ENCODE measurements at places on chromosomes 6 and 20.

- no peak for DNase-seq
Observed at GRCh38 chr6:139605350-139605749, 230.9 kb upstream of the CITED2 start.

DNA sequence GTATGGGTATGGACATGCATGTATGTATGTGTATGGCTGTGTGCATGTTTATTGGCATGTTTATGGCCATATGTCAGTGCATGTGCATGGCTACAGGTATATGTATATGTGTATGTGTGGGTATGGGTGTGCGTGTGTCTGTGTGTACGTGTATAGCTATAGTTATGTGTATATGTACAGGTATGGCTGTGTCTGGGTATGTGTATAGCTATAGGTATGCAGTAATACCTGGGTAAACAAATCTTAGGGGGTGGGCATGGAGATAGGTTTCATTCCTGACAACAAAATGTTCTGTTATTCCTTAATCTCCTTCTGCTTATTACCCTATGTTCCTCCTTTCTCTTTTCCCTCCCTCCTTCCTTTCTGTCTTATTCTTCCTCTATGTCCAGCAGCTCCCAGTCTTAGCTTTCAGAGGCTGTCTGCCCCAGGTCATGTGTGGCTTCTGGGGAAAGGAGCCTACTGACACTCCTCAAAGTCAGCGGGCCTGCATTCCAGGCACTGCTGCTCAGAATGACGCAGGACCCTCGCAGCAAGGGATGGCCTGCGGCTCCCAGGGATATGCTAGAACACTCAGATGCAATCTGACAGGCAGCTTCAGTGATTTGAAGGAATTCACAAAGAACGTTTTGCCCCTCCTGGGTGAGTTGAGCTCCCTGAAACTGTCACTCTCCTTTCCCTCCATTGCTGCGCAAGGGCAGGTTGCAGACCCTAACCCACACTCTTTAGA, 139.3 kb upstream of the PHACTR1 start:
- no peak for DNase-seq

- DNase-seq: no peak
Observed at GRCh38 chr6:113397236-113397635, 459.9 kb upstream of the MARCKS start.

DNA sequence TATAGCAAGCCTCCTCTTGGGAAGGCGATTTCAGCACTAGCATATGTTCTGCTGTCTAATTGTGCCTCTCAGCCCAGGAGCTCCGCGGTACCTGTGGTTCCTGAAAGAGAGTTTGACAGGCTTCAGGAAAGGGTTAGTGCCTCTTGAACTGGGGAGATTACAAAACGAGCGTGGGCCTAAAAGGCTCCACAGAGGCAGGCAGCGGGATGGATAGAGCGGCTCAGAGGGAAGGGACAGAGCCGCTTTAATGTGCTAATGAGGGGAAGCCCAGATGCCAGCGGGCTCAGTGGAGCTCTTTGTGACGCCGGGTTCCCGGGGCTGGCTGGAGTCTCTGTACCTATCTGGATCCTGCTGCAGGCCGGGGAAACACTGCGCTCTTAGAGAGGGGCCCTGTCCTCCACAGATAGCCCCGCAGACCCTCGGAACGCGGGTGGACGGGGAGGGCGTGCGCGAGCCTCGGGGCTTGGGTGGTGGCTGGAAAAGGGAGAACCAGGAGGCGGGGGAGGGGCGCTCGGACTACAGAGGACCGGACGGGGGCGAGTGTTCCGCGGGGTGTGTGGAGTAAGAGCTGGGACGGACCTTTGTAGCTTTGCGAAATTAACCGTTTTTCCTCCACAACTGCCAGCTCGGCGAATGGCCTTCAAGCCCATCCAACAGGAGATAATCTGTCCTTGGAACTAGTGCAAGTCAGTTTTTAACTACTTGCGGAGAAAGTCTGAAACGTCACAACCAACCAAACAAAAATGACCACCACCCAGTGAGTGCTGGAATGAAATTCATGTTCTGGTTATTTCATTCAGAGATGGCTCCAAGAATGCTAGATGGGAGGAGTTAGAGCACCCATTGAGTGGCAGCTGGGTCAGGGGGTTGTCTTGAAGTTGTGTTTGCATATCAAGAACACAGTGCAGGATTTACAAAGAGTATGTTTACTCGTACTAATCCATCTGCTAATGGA, 13.0 kb downstream of the SLC35F1 start:
- DNase-seq: no peak

GRCh38 chr6:28489366-28490204, 26.0 kb downstream of the GPX6 start:
- no peak for DNase-seq

DNA sequence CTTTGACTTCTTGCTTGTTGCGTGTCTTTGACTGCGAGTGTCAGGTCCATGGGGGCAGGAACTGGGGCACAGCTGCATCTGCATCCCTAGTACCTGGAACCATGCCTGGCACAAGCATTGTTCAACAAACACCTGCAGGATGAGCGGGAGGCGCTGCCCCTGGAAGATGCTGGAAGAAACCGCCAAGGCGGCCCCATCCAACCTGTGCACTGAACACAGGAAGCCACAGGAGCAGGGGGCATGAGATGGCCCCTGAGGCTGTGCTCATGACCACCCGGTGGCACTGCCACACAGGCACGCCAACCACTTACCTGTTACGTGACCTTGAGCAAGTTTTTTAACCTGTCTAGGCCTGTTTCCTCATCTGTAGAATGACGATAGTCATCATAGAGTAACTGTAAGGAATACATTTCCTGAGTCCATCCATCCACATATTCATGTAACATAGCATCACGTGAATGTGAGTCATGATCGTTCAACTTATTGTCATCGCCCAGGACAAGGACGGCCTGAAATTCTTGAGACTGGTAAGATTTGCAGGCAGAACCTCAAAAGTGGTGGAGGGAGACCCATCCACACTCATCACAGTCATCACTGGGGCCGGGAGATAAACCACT, 374.2 kb downstream of the PREX1 start:
- no peak for DNase-seq

GRCh38 chr6:30044630-30045029, 16.4 kb upstream of the POLR1H start:
- no peak for DNase-seq

GRCh38 chr6:169231790-169232506, 21.7 kb downstream of the THBS2 start:
- DNase-seq: no peak

GRCh38 chr20:20130399-20130798, 78.1 kb downstream of the CFAP61 start:
- DNase-seq: no peak

GRCh38 chr6:27471365-27472115, 1.4 kb downstream of the ZNF184 start:
- no peak for DNase-seq

DNA sequence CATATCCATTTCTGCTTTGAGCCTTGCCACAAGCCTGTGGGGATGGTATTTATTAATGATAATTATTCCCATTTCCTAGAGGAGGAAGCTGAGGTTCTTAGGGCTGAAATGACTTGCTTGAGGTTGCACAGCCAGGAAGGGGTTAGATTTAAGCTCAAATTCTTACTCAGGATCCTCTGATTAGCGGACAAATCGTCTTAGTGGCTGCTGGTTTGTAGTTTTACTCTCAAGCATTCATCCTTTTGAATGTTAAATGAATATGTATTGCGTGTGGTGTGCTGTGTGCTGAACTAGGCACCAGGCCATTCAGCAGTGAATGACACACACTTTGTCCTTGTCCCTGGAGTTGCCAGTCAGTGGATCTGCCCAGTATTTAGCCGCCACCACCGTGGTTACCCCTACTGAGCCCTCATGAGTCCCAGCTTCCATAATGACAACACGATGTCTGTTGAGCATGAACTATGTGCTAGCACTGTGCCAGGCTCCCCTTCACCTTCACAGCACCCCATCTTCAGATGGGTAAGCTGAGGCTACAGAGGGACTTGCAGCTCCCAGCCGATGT, 10.0 kb downstream of the PACSIN1 start:
- DNase-seq: no peak

- DNase-seq: no peak
Observed at GRCh38 chr6:136069119-136069518, 181.0 kb downstream of the MTFR2 start.

GRCh38 chr20:50385733-50386640, 124.2 kb upstream of the PTPN1 start:
- no peak for DNase-seq

- DNase-seq: no peak
Observed at GRCh38 chr6:146881228-146882181, 282.7 kb downstream of the ADGB start.

DNA sequence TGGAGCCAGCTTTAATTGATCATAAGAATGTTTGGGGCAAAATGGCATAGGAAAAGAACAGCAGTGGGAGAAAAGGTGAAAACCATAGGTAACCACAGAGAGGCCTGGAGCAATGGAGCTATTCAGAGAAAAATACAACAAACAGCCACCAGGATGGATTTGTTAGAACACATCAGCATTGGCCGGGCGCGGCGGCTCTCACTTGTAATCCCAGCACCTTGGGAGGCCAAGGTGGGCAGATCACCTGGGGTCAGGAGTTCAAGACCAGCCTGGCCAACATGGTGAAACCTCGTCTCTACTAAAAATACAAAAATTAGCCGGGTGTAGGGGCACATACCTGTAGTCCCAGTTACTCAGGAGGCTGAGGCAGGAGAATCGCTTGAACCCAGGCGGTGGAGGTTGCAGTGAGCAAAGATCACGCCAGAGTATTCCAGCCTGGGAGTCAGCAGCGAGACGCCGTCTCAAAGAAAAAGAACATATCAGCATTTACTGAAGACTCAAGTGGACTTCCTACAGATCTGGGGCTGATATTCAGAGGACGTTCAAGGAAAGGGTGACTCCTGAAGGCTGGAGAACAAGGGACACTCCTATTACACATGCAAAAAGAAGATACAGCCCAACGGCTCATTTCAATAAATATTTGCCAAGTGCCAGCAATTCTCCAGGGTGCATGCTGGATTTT, 20.2 kb downstream of the SNHG17 start:
- DNase-seq: no peak

- no peak for DNase-seq
Observed at GRCh38 chr6:44682280-44682679, 294.8 kb downstream of the CDC5L start.

GRCh38 chr6:96532399-96532798, 10.8 kb downstream of the UFL1 start:
- DNase-seq: no peak

DNA sequence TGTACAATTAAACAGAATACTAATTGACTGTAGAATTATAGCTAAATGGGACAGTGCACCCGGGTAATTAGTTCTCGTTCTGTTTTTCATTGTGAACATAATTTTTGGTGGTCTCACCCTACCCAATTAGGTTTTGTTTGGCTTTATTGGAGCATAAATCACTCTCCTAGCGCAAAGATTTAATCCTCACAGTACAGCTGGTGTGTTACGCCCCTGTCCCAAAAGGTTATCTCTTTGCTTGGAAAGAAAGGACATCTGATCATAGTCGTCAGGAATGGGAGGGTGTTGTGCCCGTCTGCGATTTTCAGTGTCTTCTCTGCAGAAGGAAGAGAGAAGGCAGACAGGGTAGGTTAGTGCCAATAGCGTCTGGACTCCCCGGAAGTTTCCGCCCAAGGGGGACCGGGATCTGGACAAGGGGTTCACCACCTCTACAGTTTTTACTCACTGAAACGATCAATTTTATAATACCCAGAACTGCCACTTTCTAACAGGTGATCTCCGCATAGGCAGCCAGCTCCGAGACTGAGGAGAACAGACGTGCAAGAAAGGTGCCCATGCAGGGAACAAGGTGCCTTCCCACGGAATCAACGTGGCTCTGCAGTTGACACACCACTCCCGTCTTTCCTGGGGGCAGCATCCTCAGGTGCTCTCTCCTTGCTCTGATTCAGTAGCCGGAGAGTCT, 617.4 kb upstream of the CDH4 start:
- DNase-seq: no peak

- no peak for DNase-seq
Observed at GRCh38 chr6:79784395-79784753, 153.2 kb downstream of the SH3BGRL2 start.

GRCh38 chr6:16421462-16421960, 183.1 kb downstream of the GMPR start:
- DNase-seq: no peak

DNA sequence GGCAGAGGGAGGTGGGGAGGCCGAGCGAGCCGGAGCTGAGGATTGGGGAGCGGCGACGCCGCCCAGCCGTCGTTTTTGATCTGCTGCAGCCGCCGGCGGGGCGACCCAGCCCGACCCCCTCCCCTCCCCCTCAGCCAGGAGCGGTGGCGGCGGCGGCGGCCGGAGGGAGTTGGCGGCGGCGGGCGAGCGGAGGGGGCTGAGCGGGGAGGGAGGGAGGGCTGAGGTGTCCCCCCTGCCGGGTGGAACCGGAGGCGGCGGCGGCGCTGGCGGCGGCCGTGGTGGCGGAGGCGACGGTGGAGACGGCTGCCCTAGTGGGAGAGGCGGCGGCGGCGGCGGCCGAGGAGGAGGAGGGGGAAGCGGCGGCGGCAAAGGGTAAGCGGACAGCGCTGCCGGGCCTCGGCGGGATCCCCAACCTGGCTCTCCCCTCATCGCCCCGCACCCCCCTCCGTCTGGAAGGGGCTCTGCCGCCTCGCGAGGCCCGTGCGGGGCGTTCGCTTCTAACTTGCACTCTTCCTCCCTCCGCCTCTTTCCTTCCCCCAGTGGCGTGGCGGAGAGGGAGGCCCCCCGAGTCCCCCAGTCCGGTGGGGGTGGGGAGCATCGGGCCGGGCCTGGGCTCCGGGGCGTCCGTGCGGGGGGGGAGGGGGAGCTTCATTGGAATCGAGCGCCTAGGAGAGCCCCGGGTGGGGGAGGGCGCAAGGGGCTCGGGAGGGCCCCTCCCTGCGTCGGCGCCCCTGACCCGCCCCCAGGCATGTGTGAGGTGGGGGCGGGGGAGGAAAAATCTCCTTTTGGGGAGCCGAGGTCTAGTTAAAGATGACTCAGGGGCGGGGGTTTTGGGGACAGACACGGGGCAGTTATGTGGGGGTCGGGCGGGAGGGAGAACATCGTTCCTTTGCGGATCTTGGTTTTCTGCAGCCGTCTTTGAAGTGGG, at the start of gene TAB2:
Gene TAB2, plus strand, starts transcription at position 69 of the 928 bp plus-strand sequence. CDS start 52,286 bp downstream, outside the sequence.
- no peak for DNase-seq

DNA sequence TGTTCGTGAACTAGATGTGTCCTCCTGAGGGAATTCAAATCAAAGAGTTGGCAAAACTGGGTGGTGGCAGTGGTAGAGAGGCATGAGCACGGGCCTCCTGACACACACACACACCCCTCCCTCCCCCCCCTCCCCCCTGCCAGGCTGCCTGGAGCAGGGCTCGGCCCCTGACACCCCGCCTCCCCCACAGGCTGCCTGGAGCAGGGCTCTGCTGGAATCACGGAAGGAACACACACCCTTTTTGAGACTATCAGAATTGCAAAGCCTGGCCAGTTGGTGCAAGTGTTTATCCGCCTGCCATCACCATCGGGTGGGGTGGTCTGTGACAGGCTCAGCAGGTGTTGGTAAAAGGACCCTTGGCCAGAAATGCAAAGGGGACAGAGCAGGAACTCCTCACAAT, 59.0 kb downstream of the FAM120B start:
- no peak for DNase-seq

DNA sequence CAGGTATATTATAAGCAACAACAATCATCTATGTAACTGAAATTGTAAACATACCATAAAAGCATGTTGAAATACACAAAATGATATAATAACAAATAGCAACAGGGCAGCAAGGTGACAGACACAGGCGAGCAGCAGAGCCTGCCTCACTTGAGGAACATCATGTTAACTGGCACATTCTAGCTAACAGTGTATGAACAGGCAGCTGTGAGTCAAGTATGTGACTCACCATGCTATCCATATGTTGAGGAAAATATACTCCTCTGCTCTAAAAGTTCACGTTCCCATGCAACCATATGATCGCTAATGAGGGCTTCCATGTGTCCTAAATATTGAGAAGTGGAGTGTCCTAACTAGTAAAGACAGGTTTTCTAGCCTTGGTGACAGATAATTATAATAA, 18.4 kb downstream of the SERAC1 start:
- DNase-seq: no peak
